ENCODE measurements at places on chromosomes 7 and 10.

GRCh38 chr7:158125721-158126120, 461.9 kb downstream of the PTPRN2 start:
- no peak for DNase-seq

DNA sequence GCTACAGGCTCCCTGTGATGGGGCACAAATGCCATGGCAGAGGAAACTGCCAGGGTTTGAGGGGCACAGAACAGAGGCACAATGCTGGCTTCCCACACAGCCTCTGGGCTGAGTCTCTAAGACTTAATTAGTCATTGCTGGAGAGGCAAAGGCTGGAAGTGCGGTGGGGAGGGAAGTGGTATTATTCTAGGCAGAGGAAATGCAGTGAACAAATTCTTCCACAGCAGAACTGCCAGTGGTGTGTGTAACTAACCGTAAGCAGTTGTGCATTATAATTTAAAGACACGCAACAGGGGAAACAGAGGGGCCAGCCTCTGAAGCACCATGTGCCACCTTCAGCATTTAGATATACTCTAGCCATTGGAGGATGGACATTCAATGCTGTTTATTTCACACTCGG, 12.8 kb downstream of the ICA1 start:
- DNase-seq: no peak

GRCh38 chr7:81768951-81769778, 682 bp downstream of the HGF start:
- no peak for DNase-seq

DNA sequence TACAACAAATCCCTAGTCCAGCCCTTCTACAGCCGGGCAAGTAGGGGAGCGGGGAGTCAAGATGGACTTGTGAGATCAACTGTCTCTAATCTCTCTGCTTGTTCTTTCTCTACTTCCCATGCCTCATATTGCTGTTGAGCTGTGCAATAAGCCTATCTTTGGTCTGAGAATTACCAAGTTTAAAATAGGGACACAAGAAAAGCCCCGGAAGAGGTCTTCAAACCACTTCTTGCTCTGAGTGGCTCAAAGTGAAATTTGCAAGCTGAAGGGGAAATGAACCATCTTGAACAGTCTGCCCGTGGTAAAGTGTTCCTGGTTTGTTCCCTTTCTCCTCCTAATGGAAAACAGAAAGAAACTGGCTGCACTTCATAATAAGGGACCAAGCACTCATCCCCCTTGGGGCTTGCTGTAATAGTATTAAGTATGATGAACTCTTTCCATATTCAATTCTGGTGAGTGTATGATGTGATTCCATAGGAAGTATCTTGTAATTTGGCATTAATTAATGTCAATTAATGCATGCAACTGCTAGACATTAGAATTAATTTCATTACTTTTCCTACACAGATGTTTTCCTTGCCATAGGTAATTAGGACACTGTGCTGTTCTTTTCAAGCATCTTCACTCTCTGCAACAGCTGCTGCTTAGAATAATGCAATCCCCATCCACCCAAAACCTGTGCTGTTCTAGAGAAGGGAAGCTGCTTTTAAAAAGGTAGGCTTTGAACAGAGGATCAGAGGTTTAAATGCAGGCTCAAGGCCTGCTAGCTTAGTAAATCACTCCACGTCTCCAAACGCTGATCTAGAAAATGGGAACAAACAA, 449.6 kb downstream of the SORCS1 start:
- no peak for DNase-seq

DNA sequence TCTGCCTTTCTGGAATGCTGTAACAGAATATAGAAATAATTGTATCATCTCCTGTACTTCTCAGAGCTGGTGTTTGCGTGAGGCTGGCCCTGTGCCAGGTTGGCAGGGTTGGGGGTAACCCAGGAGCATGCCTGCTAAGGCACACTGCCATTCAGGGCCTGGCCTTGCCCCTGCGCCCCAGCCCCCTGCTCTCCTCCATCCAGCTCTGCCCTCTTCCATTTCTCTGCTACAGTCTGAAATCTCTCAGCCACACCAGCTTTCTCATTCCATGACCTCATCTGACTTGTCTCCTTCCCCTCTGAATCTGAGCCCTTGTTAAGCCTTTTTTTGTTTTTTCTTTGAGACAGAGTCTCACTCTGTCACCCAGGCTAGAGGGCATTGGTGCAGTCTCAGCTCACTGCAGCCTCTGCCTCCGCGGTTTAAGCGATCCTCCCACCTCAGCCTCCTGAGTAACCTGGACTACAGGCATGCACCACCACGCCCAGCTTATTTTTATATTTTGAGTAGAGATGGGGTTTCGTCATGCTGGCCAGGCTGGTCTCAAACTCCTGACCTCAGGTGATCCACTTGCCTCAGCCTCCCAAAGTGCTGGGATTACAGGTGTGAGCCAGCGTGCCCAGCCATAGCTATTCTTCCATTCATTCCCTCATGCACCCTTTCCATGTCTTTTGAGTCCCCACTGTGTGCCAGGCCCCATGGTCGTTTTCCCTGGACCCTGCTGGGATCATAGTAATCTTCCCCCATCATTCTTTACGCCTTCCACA, 206.8 kb downstream of the CUX1 start:
- DNase-seq: no peak

- no peak for DNase-seq
Observed at GRCh38 chr7:133360201-133360600, 107.3 kb downstream of the EXOC4 start.

DNA sequence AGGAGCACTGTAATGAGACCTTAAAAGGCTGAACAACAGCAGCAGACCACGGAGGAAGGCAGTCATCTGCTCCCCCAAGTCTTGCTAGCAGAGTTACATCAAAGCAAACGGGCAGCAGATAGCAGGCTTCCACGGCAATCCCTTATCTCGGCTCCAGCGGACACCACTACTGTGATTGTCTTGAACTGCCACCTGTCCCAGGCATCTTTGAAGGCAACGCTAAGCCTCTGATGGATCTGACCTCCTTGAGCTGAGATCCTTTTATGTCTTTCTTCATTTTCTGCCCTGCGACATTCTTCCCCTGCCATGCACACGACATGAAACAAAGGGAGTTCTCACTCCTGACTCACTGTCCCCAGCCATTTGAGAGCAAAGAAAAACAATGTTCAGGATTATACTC, 111.7 kb downstream of the GLI3 start:
- no peak for DNase-seq

GRCh38 chr7:52243685-52244084, 791.7 kb upstream of the POM121L12 start:
- DNase-seq: no peak

- DNase-seq: no peak
Observed at GRCh38 chr10:127962205-127962604, 55.3 kb downstream of the PTPRE start.

GRCh38 chr10:5692461-5693358, 8.1 kb downstream of the TASOR2 start:
- DNase-seq: peak; percentile 69

DNA sequence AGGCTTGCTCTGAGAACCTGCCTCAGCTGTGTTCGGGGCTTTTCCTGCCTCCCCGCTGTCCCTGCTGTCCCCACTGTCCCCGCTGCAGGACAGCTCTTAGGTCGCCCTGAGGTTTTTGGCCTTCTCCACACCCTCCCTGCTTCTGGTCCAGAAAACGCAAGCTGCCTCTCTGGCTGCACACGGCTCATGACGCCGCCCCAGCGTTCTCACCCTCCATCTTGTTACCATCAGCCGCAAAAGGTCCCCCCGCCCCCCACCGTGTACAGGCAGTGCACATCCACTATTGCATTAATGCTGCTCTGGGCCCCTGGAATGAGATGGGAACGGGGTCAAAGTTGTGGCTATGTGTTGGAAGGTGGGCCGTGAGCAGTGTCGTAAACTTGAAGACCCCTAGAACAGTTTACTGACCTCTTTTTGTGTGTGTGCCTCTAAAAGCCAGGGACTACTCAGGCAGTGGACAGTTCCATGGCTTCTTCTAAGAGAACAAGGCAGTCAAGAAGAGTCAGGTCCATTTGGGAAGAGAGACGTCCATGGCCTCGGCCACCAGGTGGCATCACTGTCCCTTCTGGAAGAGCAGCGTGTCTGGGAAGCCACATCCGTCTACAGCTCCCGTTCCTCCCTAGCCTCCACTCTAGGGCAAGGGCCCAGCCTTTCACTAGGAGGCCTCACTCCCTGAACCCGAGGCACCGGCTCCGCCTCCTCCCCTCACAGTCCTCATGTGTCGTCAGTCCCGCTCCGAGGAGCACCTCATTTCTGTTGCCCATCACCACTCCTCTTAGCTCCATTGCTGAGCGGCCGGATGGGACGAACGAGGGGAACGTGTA, 38.5 kb upstream of the MKRN1 start:
- peak; percentile 89 for DNase-seq

DNA sequence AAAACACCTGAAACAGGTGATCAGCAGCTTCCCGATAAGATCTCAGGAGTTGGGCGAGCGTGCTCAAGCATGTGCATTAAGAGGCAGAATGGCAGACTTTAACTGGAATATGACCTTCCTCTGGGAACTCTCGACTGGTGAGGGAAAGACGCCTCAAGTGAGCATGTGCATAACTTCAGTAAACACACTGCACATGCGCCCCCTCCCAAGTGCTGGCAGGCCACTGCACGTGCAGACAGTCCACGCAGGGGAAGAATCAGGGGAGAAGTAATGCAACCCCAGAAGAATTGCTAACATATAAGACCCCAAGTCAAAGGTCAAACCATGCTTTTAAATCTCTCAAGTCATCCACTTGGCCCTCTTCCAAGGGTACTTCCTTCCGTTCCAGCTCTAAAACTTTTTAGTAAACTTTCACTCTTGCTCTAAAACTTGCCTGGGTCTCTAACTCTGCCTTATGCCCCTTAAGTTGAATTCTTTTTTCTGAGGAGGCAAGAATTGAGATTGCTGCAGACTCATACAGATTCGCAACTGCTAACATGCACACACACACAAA, 541.0 kb downstream of the TNS3 start:
- no peak for DNase-seq

DNA sequence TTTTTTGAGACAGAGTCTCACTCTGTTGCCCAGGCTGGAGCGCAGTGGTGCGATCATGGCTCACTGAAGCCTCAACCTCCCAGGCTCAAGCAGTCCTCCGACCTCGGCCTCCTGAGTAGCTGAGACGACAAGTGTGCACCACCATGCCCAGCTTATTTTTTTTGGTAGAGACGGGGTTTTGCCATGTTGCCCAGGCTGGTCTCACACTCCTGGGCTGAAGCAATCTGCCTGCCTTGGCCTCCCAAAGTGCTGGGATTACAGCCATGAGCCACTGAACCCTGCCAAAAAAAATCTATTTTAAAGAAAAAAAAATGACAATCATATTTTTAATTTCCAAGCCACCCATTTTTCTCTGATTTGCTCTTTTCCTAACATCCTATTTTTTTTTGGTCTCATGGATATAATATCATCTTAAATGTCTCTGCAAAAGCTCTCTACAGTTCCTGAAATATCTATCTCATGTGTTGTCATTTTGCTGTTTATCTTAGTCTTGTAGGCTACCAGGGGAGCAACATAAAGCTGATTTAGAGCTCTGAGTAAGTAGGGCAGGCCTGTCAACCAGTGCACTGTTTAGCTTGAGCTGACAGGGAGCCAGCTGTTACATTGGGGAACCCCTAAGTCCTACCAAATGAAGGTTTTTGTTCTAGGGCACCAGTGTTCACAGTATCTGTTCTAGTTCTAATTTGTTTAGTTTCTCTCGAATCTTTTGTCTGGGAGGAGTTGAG, 29.9 kb upstream of the HBP1 start:
- DNase-seq: no peak

DNA sequence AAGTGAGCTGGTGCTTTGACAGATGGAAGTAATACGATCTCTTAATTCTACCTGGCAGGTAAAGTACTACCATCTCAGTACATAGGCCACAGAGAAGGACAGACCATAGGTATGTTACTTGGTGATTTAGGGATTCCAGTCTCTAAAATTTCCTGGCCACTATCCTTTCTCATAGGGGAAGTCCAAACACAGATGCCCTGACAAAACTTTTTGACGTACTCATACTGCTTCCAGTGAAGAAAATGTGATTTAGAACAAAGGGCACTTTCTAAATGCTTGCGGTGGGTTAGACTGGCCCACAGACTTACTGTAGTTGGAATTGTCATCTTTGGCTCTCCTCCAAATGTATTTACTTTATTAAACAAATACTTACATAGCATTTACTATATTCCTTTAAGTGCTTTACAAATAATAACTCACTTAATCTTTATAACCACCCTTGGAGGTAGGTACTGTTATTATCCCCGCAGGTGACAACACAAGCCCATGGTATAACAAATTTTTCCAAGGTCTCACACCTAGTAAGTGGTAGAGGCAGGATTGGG, 3.0 kb downstream of the PI4K2A start:
- DNase-seq: no peak

- no peak for DNase-seq
Observed at GRCh38 chr10:96491303-96491702, 22.4 kb downstream of the TLL2 start.

GRCh38 chr10:95346715-95347401, 56.1 kb upstream of the PDLIM1 start:
- DNase-seq: no peak

DNA sequence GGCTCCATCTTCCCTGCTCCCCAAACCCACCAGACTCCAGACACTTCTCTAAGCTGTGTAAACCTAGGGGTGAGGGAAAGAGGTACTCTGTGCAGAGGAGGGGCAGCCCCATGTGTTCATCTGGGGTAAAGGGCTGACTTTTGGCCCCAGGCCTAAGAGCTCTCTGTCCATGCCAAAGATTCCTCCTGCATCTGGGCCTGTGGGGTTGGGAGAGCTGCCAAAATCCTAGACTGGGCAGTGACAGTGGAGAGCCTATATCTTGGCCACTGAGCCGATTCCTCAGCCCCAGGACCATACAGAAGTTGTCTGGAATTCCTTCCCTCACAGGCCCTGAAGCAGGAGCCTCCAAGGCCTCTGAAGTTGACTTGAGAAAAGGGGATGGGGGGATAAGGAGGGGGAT, 25.3 kb upstream of the LEP start:
- no peak for DNase-seq

GRCh38 chr7:19674266-19674960, 34.4 kb downstream of the POLR1F start:
- no peak for DNase-seq

DNA sequence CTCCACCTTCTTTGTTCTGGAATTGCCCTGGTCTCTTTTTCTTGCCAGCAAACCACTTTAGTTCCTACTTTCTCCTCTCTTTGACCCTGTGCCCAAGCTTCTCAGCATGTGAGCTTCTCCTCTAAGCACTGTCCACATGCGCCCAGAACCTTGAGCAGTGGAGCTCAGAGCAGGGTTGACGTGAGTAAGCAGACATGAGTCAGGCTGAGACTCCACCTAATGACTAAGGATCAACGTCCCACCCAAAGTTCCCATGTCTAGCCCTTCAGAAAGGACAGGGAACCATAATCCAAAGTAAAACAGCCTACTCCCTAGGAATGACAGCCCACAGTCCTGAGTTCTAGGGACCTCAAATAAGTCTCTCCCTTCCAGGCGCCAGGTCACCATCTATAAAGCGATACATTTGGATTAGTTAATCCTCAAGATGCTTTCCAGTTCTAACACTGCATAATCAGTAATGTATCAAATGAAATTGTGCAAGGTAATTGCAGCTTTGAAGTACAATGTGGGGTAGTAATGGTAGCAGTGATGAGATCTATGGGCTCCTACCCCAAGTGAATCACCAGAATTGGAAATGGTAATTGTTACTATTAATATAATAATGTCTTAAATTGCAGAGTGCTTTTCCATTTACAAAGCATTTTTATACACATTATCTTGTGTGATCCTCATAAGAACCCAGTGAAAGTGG, 44.5 kb downstream of the KCNMA1 start:
- DNase-seq: no peak

GRCh38 chr10:49023752-49024151, 84.1 kb upstream of the LRRC18 start:
- no peak for DNase-seq

GRCh38 chr10:121516093-121516865, 82.0 kb downstream of the FGFR2 start:
- no peak for DNase-seq

All from NCI-H2081 (cell line).